ENCODE measurements at places on chromosomes 2 and 18.

DNA sequence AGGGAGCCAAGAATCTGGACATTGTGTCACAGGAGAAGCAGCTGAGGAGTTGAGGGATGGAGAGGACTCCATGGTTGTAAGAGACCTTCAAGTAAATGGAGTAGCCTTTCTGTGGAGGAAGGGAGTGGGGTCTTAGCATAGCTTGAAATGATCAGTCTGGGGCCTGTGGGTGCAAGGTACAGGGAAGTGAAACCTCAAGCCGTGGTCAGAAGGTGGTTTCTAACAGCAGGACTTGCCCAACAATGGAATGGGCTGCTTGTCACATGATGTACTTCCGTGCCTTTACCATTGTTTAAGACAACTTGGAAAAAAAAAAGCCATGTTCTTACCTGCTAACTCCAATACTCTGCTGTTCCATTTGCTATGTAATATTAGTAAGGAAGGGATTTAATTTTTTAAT lies 140.7 kb downstream of the LDLRAD4 start:
- no peak for DNase-seq

- peak; percentile 78 for DNase-seq
These were observed 2.2 kb upstream of the KCNH7 start for GRCh38 chr2:162840598-162841246.

DNA sequence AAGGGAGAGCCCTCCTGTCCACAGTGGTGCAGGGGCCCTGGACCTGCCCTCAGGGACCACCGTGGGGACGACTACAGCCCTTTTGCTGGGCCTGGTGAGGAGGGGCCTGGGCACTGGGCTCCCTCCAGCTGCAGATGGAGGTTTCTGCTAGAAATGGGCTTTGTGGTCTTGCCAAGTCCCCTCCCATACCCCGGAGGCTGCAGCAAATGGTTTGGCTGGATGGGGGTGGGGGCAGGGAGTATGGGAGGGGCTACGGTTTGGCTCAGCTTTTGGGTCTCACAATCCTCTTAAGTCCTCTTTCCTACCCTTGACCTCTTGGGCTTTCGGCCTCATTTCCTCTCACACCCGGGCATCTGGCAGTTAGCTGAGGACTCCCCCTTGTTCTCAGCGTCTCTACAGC lies 21.7 kb downstream of the TET3 start:
- DNase-seq, result no peak

- no peak for DNase-seq
These were observed 69.9 kb downstream of the SH3BP4 start for GRCh38 chr2:235021752-235022151.

GRCh38 chr2:156803243-156803642 lies 367.1 kb downstream of the GPD2 start:
- peak; percentile 13 for DNase-seq

DNA sequence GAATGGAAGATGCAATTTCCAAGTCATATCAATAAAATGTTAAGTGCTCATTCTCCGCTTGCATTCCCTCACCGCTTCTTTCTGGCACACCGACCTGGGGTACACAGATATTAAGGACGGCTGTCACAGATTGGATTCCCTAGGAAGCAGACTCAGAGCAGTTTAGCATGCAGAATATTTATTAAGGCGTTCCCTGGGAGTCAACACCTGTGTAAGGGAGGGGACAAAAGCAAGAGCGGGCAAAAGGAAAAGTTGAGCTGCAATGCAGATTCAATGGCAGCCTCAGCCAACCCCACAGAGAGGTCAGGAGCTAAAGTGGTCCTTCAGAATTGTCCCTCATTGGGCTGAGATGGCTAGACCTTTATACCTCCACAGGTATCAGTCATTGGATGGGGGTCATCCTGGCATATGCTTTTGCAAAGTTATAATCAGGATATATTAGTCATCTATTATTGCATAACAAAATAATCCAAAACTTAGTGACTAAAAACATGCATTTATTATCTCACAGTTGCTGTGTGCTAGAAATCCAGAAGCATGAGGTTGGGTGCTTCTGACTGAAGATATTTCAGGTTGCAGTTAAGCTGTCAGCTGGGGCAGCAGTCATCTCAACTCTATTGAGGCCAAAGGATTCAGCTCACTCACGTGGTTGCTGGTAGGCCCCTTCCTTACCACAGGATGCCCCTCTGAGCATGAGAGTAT lies 27.0 kb upstream of the INO80D start:
- no peak for DNase-seq

GRCh38 chr2:191703079-191703725 lies 25.3 kb downstream of the NABP1 start:
- DNase-seq, result no peak

DNA sequence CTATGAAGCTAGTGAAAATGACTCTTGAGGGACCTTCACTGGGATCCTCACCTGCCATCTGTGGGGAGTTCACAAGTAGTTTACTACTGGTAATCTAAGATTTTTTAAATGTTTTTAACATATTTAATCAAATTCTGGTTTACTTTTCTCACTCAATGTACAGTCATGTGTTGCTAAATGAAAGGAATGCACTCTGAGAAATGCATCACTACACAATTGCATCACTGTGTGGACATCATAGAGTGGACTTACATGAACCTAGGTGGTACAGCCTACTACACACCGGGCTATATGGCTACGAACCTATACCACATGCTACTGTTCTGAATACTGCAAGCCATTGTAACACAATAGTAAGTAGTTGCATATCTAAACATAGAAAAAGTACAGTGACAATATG lies 528.0 kb downstream of the BCL11A start:
- DNase-seq, result no peak

- DNase-seq, result peak; percentile 94
These were observed at the start of gene LRATD1 for GRCh38 chr2:14632133-14632936. Gene LRATD1, plus strand, starts transcription at chr2:14632717. Its CDS starts 1,263 bp downstream, at chr2:14633980.
